ENCODE measurements at places on chromosomes 11 and 22.

- no peak for DNase-seq
These were observed 391.1 kb downstream of the AASDHPPT start for GRCh38 chr11:106468531-106468930.

DNA sequence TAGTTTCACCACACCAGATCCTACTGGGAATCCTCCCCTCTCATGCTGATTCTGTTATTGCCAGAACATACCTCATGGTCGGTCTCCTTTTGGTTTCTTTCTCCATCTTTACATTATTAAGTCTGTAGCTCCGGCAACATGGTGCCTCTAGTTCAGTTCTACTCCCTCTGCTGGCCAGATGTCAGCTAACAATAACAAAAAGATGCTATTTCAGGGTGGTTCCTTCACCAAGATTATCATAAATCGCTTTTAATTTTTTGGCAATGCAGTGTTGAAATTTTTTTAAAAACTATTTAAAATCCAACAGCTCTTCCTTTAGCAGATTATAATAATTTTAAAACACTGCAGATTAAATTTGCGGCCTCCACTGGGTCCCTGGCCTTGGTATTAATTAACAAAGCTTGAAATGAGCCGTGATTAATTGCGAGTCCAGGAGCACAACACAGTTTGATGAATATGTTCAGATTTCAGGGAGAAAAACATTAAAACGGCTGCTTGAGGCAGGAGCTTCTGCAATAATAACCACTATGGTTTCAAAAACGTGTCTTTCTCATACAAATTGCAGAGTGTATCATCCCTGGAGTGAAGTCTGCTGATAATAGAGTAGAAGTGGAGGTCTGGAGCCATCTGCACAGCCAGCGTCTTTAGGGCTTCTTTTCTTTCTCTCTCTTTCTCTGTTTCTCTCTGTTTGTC lies 492.9 kb upstream of the KIRREL3 start:
- no peak for DNase-seq

DNA sequence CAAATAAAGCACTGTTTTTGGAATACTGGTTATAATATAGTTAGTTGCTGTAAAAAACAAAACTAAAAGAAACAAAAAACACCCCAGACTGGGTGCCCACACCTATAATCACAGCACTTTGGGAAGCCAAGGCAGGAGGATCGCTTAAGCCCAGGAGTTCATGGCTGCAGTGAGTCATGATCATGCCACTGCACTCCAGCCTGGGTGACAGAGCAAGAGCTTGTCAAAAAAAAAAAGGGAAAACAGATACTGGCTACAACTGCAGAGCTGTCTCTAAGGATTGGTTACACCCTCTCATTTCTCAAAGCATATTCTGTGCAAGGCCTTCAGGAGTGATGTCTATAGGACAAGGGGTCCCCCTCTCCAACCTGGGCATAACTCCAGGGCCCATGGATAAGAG lies 14.6 kb upstream of the STK33 start:
- no peak for DNase-seq

GRCh38 chr22:49964136-49965090 lies 3.8 kb downstream of the PIM3 start:
- no peak for DNase-seq

DNA sequence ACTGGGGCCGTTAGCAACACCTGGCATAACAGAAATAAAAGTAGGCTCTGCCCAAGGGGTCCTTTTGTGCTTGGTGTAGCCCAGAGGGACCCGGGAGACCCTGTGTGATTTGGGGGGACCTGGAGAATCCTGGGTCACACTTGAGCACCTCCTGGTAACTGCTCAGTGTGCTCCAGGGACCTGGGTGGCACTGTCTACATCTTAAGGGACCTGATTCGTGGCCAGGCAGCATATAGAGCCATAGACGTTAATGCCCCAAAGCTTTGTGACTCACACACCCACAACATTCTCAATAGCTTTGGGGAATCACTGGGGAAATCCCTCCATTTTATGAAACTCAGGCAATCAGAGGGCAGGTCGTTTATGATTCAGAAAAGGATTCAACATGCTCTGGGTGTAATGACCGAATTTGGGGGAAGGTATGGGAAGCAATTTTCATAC lies 3.6 kb upstream of the IGF2 start:
- DNase-seq = no peak

DNA sequence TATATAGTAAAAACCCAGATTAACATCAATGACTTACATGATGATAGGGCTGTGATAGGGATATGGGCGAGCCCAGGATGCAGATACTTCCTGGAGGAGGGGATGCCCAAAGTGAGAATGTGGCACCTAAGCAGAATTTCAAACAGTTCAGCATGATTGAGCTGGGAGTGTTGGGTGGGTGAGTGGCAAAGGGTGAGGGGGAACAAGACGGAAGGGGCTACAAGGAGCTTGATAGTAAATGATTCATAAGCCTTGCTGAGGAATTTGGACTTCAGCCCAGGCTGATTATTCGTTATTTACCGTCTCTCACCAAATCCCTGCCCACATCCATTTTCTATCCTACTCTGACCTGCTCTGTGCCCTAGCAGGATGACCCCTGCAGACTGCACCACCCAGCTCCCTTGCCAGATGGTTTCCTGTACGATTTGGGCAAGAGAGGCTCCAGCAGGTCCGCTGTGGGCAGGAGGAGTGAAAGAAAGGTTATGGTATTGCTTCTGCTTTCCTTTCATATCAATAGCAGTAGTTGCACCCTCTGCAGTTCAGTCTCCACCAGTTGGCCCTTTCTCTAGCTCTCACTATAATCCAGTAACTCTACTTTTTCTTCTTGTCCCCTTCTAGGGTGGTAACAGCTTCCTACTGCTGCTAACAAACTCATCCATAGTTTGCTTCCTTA lies 30.3 kb upstream of the SIK2 start:
- no peak for DNase-seq
